ENCODE measurements at places on chromosomes 2 and 18.

GRCh38 chr2:226524381-226524843, 275.2 kb downstream of the IRS1 start:
- no peak for DNase-seq

GRCh38 chr18:61245276-61245675, 88.0 kb upstream of the CDH20 start:
- DNase-seq: no peak

- no peak for DNase-seq
Observed at GRCh38 chr2:88608184-88608583, 19.1 kb downstream of the EIF2AK3 start.

GRCh38 chr2:212609479-212609878, 70.9 kb upstream of the ERBB4 start:
- DNase-seq: no peak

DNA sequence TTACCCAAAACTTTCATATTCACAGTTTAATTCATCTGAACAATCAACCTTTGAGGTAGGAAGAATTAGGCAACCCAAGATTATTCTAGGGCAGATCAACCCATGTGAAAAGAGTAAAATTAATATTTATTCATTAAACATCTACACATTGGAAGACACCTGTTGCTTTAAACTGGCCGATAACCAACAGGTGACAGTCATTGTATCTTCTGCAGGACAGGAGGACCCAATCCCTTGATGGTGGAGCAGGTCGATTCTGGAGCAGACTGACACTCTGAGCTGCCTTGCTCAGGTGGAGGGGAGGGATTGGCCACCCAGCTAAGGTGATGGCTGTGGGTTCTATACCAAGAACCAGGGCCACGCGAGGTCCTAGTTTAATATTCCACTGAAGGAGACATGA, 230.3 kb downstream of the OSR1 start:
- DNase-seq: no peak

GRCh38 chr18:72056171-72056570, 488.0 kb downstream of the CBLN2 start:
- DNase-seq: no peak

DNA sequence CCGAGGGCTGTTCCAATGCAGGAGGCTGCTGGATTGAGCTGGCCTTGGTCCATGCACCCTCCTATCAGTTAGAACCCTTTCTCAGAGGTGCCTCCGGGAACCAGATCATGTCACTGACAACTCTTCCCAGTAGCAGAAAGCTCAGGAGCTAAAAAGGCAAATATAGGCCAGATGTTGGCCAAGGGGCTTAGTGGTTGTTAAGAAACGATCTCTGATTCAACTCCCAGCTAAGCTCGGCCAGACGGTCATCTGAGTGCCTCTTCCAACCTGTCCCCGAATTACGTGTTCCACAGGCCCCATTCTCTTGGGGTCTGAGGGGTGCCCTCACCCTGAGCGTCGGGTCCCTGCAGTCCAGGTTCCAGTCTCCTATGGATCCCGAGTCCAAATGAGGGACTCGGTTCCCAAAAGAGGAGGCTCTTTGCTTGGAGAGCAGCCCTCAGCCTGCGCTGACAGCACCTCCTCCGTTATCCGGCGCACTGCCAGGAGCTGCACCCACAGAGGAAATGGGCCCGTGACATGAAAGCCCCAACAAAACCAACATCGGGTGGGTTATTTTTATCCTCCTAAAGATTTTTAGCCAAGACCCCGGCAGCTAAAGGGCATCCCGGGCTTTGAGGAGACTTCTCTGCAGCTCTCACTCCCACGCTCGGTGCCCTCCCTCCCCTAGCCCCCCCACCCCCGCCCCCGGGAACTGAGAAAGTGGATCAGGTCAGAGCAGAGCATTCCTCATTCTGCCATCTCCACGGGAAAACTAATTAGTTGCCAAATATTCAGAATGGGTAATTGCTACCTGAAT, 106.6 kb upstream of the ID2 start:
- DNase-seq: no peak

DNA sequence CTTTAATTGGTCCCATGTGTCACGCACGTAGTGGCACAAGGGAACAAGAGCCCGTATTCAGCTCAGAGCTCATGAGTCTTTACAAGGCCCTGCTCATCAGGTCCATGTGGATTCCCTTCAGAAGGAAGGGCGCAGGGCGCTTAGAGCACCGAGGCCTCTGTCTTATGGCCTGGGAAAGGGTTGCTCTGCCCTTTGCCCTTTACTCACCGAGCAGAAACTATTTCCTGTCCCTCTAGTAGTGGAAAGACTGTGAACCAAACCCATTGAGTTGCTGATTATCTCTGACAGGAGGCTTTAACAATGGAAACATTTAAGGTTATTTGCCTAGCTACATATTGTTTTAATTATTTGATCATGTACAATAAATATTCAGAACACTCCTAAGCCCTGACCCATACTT, 102.0 kb upstream of the ACAA2 start:
- DNase-seq: no peak
